Stimulated activated CD4-positive, alpha-beta T cell treated with anti-CD3 and anti-CD28 coated beads, Interleukin-1b, Interleukin-23, amount 100 ng/mL, for 1 hour (primary cell): ENCODE measurements at places on chromosomes 2 and 18.

DNA sequence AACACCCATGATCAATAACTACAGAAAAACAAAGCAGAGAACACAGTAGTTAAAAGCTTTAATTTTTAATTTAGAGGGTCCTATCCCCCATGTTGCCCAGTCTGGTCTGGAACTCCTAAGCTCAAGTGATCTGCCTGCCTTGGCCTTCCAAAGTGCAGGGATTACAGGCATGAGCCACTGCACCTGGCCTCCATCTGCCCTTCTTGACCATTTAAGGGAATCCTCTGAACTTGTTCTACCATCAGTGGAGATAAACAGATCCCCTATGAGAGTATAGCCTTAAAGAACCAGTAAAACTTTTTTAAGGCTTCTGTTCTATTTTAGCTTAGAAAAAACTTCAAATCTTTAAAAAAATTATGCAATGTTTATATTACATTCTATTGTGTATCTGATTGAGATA lies 13.5 kb upstream of the ATP5MC3 start:
- DNase-seq: no peak

DNA sequence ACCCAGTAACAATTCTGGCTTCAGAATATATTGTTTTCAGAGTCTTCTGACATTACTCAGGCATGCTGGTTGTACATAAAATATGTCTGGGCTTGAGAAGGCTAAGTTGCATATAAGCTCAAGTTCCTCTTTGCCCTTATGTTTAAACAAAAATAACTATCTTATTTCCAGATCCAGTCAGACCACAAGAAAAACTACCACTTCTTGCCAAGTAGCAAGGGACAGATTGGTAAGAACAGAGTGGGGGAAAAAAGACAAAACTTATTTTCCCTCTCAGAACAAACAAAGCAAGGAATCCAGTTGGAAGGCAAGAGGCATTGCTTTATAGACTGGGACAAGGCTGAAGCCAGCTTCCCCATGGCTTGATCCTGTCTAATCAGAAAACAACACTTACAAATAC lies 1036.7 kb upstream of the CELF4 start:
- DNase-seq: no peak

DNA sequence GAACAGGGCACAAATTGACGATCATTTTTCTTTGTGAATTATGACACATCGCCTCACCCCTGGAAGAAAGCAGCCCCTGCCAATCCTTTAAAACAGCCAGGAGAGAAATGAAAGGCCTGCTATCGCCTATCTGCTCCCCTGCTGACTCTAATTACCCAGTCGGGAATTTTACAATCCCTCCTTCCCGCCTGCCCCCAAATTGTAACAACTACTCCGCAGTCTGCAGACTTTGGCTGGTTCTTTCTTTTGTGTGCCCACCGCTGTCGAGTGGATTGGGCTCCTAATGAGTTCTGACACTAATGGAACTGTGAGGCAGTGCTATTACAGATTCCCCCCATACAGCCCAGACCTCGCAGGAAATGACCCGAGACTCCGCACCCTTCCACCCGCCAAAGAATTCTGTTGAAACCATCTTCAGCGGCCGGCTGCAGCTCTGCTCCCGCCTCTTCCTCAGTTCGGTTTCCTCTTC lies 281.2 kb upstream of the PARD3B start:
- DNase-seq: no peak

- no peak for DNase-seq
Measured at GRCh38 chr2:144785253-144785652, 265.3 kb upstream of the ZEB2 start.

DNA sequence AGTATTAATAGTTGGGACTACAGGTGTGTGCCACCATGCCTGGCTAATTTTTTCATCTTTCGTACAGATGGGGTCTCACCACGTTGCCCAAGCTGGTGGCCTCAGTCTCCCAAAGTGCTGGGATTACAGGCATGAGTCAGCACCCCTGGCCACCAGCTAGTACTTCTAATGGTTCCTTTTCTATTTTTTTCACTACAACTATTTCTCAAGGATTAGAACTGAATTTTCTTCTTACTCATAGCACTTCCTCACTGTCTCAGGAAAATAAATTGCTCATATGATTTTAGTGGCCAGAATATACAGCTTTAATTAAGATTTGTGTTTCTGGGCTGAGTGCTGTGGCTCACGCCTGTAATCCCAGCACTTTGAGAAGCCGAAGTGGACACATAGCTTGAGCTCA lies 43.2 kb upstream of the SOS1 start:
- no peak for DNase-seq

- DNase-seq: no peak
Measured at GRCh38 chr2:215019521-215020145, 118.8 kb downstream of the ABCA12 start.

DNA sequence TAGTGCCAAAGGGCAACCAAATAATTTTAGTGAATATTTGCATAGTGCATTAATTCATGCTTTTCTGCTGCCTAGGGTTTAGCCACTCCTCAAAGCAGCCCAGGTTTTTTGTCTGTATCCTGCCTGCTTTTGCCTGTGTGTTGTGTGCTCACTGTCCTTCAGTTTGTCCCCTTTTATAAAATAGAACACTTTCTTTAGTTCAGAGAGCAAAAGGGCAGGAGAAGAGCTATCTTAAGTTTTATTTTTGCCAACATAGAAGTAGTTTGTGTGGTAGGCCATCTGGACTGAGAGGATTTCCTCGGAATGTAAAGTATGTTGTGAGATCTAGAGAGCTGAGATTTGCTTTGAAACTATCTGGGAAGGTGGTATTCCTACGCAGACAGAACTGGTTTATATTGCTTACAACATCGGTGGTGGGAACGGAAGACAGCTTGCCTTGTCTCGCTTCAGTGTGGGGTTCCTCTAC lies 64.9 kb downstream of the EML4 start:
- DNase-seq: no peak

GRCh38 chr2:203437511-203437910 lies 97.6 kb downstream of the RAPH1 start:
- no peak for DNase-seq

DNA sequence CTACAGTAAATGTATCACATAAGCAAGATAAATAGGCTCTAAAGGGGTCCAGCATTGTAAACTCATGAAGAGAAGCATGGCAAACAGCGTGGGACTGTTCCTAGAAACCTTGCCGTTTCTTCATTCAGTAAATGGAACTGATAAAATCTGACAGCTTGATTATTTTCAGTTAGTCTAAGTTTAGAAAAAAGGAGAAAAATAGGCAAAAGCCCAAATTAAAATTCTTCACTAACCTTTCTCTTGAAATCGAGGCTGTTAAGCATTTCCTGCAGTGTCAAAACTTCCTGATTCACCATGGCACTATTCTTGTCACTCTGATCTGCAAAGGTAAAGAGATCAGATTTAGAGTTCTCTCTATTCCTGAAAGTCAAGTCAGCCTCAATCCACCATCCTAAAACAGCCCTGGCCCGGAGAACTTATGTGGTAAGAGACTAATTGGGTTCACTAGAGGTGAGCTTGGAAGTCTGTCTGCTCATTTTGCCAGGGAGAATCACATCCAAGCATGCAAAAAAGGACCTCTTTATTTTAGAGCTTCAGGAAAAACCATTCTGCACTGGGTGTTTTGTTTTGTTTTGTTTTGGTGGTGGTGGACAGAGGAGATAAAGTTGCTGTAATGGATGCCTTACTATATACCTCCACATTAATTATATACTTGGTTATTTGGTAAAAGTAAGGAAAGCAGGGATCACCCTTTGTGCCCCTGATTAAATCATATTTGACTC lies 52.4 kb upstream of the STAT1 start:
- DNase-seq: no peak
